HFFc6 (cell line): ENCODE measurements at places on chromosomes 1 and 21. TPM values are rescaled to one million over a fixed set of nuclear protein-coding genes. Genes with fewer than 3 reads are reported as not detected.

- H3K36me3 ChIP-seq = no peaks in the 10 kb centered on the region
- H3K27me3 ChIP-seq = no peaks in the 10 kb centered on the region
- H3K27ac ChIP-seq = no peak overlapping the region
- no peak overlapping the region for H3K4me3 ChIP-seq
Observed at GRCh38 chr1:185824106-185824505, 89.9 kb downstream of the HMCN1 start.

GRCh38 chr1:210339500-210339899, 10.8 kb downstream of the HHAT start:
- no peak overlapping the region for H3K4me3 ChIP-seq
- no peaks in the 10 kb centered on the region for H3K36me3 ChIP-seq
- no peaks in the 10 kb centered on the region for H3K27me3 ChIP-seq

- peaks cover 3% of the 10 kb centered on the region; the same call in 1 of the 2 replicates for H3K27me3 ChIP-seq
- peaks cover 40% of the 10 kb centered on the region for H3K4me1 ChIP-seq
- H3K27ac ChIP-seq = peak overlapping the region; percentile 6; the same call in 1 of the 2 replicates
- DNase-seq = peak; percentile 71
- no peak overlapping the region for H3K4me3 ChIP-seq
- no peaks in the 10 kb centered on the region for H3K36me3 ChIP-seq
Observed at GRCh38 chr1:172671591-172671990, 12.7 kb downstream of the FASLG start.

GRCh38 chr1:162256287-162256686, 120.4 kb downstream of the SPATA46 start:
- H3K27ac ChIP-seq = no peak overlapping the region
- no peak overlapping the region for H3K4me3 ChIP-seq
- no peaks in the 10 kb centered on the region for H3K4me1 ChIP-seq
- DNase-seq = no peak

GRCh38 chr1:173201969-173202368, 5.2 kb downstream of the TNFSF4 start:
- H3K27me3 ChIP-seq = peaks cover under 1% of the 10 kb centered on the region; the same call in 1 of the 2 replicates
- H3K27ac ChIP-seq = peak overlapping the region; percentile 58; the same call in 1 of the 2 replicates
- H3K4me3 ChIP-seq = no peak overlapping the region
- DNase-seq = no peak

The MROH7 gene
- not detected in 3 replicates for total RNA-seq

DNA sequence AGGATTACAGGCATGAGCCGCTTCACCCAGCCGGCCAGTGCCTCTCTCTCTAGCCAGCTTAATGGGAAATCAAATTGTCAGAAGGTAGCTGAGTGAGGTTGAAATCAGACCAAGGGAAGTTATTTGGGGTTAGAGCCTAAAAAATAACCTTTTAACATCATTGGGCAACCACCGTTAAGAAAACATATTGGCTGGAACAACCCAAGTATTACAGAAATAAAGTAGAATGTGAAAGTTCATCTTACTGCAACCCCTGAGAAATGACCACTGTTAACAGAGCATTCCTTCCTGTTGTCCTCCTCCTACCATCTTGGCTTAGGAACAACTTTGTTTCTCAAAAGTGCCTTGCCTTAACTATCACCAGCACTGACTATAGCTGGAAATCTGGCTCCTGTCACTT, 3.2 kb upstream of the RNF186 start:
- no peaks in the 10 kb centered on the region for H3K4me1 ChIP-seq
- no peak overlapping the region for H3K4me3 ChIP-seq

The PBXIP1 gene
- 26.5 to 38.9 TPM (median 34.9 TPM) in 3 replicates for total RNA-seq

The LMX1A gene
- total RNA-seq = not detected in 3 replicates
